Trophoblast cell (in vitro differentiated cells and primary cell): ENCODE measurements at places on chromosomes 7 and 10.

- H3K27ac ChIP-seq: no peak overlapping the region
- no peak for DNase-seq
These were observed 172.3 kb downstream of the ADAM12 start for GRCh38 chr10:126215746-126216631.

- H3K27ac ChIP-seq: no peak overlapping the region
- H3K4me1 ChIP-seq: no peaks in the 10 kb centered on the region
- no peak for DNase-seq
- no peak overlapping the region for H3K4me3 ChIP-seq
- no peaks in the 10 kb centered on the region for H3K27me3 ChIP-seq
These were observed 63.8 kb downstream of the ATAD1 start for GRCh38 chr10:87753995-87754866.

DNA sequence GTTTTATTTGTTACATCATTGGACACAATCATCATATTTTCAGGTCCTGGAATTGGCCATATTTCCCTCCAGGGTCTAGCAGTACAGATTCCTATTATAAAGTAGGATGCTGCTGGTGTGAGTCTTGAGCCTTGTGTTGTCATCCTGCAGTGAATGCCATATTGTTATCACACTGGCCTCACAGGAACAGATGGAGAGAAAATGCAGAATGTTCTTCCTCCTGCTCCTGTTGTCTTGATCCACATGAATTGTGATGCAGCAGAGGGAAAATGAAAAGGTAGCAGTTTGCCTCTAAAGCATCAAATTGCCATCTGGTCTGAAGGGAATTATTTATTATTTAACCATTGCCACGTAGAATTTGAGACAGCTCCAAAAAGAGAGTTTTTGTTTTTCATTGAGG lies 248.6 kb downstream of the GPAM start:
- H3K4me3 ChIP-seq: no peak overlapping the region
- H3K36me3 ChIP-seq: no peaks in the 10 kb centered on the region
- no peak for DNase-seq
- no peaks in the 10 kb centered on the region for H3K27me3 ChIP-seq
- no peaks in the 10 kb centered on the region for H3K4me1 ChIP-seq

- H3K36me3 ChIP-seq: no peaks in the 10 kb centered on the region
- no peak for DNase-seq
- no peak overlapping the region for H3K4me3 ChIP-seq
- H3K27ac ChIP-seq: no peak overlapping the region
- no peaks in the 10 kb centered on the region for H3K27me3 ChIP-seq
- peaks cover 2% of the 10 kb centered on the region for H3K4me1 ChIP-seq
These were observed 43.1 kb downstream of the KLF6 start for GRCh38 chr10:3741688-3742461.

GRCh38 chr10:117094856-117095255 lies 43.2 kb downstream of the VAX1 start:
- no peaks in the 10 kb centered on the region for H3K36me3 ChIP-seq
- H3K27ac ChIP-seq: no peak overlapping the region
- no peaks in the 10 kb centered on the region for H3K27me3 ChIP-seq
- H3K4me1 ChIP-seq: no peaks in the 10 kb centered on the region
- H3K4me3 ChIP-seq: no peak overlapping the region
- no peak for DNase-seq

GRCh38 chr10:74851831-74852230 lies 25.4 kb downstream of the KAT6B start:
- H3K4me1 ChIP-seq: no peaks in the 10 kb centered on the region
- no peak for DNase-seq
- no peak overlapping the region for H3K27ac ChIP-seq
- no peaks in the 10 kb centered on the region for H3K36me3 ChIP-seq
- H3K4me3 ChIP-seq: no peak overlapping the region

DNA sequence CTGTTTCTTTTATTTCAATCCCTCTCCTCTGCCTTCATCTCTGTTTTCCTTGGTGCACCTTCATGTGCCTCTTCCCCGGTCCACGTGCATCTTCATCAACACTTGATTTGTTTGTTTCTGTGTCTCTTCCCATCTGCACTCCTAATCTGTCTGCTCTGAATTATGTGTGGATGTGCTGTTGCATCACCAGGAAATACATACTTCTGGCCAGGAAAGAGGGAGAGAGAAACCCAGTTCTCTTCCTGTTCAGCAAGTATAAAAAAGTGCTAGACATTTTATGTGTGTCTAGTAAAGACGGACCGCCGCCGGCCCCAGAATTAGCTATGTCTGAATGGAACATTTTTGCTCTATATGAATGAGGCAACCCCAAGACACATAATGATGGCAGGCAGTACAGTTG lies 93.8 kb downstream of the CALD1 start:
- H3K27me3 ChIP-seq: no peaks in the 10 kb centered on the region
- H3K4me3 ChIP-seq: no peak overlapping the region
- H3K27ac ChIP-seq: no peak overlapping the region
- peaks cover 17% of the 10 kb centered on the region for H3K36me3 ChIP-seq

- H3K36me3 ChIP-seq: no peaks in the 10 kb centered on the region
- H3K4me1 ChIP-seq: no peaks in the 10 kb centered on the region
These were observed 354.4 kb downstream of the CRPPA start for GRCh38 chr7:16066805-16067459.

DNA sequence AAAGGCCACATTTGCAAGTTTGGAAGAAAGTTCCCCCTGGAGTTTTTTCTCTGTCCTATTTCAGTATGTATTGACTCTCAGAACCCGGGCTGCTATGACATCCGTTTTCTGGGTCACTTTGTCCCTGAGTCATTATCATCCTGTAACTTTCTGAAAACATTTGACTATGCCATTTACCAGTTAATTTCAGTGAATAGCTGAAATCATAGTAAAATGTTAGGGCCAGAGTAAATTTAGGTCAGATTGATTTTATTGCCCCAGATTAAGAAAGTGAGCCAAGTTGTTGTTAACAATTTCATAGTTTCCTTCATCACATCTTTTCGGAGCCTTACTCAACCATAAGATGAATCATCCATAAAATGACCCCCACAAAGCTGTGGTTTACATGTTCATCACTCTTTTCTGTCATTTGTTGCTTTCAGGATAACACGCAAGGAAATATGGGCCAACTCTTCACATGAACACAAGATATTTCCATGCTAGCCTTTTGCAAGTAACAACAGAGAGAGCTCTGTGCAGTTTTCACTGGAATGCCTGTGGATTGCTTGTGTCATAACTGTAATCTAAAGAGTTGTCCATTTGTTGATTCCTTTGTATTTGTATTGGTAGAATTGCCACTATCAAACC lies 3.9 kb upstream of the MACC1 start:
- H3K4me1 ChIP-seq: peaks cover 5% of the 10 kb centered on the region
- DNase-seq: no peak
- H3K27ac ChIP-seq: no peak overlapping the region
- no peaks in the 10 kb centered on the region for H3K27me3 ChIP-seq
- H3K36me3 ChIP-seq: no peaks in the 10 kb centered on the region
- no peak overlapping the region for H3K4me3 ChIP-seq

DNA sequence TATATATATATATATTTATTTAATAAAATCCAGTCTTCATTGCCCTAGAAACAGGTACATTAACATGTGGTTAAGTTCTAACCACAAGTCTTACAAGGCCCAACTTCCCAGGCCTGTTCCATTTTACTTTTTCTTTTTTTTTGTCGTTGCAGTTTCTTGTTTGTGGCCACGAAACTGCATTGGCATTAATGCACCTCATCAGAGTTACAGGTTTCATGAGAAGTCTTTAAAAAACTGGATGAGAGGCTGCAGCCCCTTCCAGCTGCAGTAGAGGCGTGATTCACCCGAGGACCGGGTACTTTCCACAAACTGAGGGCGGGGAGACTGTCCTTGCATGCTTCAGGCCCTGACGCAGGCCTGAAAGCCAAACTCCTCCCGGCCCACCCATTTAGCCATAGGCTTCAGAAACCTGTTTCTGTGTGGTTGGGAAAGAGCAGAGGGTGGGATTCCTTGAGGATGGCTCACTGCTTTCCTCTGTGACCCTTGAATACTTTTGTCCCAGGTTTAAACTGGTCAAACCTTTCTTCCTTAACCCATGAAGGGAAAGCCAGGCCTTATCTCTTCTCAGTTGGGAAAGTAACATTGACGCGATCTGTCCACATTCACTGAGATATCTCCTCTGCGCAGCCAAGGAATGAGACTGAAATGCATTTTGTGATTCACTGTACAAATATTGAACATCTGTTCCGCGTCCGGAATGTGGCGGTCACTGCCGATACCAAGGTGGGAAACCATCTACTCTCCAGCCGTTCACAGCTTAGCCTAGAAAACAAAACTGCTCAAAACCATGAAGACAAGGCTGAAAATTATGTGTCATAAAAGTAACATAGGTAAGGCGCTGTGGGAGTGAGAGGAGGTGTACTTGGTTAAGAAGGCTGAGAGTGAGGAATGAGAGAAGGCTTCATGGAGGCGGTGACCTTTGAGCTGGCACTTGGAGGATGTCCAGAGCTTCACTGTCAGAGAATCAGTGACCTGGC lies 311.7 kb downstream of the GATA3 start:
- peak overlapping the region; percentile 98 for H3K27ac ChIP-seq
- peak; percentile 99 for DNase-seq
- H3K27me3 ChIP-seq: no peaks in the 10 kb centered on the region
- no peak overlapping the region for H3K4me3 ChIP-seq

DNA sequence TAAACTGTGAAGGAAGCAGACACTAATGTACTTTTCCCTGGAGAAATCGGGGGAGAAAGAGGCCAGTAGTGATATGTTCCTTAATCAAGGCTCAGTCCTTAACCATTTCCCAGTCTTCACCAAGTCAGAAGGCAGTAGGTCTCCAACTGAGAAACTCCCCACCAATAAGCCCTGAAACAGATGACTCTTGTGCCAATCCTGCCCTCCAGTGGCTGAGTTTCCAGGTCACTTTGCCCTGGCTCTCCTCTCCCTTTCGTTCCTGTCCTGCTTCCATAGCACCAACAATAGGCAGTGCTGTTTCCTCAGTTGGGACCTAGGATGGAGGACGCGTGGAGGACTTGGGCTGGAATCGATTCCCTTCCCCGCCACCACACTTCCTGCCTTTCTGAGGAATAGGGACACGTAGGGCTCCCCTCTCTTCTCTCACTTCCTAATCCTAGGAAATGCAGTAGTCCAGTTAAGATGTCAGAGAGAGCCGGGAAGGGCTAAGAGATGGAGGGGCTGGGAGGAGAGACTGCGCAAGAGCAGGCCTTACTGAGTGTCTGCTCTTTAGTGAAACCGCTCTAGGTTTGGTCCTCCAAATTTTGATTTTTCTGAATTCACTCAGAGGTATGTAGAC lies 23.4 kb downstream of the ATOH7 start:
- no peaks in the 10 kb centered on the region for H3K27me3 ChIP-seq
- peak; percentile 44 for DNase-seq
- H3K4me1 ChIP-seq: no peaks in the 10 kb centered on the region
- H3K4me3 ChIP-seq: no peak overlapping the region
- H3K27ac ChIP-seq: no peak overlapping the region
- H3K36me3 ChIP-seq: no peaks in the 10 kb centered on the region

DNA sequence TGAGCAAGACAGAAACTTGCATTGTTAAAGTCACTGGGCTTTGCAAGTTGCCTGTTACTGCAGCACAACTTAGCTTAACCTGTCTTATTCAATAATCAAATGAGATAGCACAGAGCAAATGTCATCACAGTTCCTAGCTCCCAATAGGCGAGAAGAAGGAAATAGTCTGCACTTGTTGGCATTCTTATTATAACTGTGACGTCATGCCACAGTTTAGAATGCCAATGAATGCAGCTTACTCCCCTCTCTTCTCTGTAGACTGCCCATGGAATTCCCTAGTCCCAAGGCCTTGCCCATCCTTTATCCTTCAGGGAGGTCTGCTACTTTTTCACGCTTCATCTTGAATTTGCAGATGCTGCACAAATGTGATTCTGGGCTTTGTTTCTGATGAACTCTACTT lies 1094.9 kb upstream of the AUTS2 start:
- no peaks in the 10 kb centered on the region for H3K4me1 ChIP-seq
- H3K36me3 ChIP-seq: no peaks in the 10 kb centered on the region
- H3K4me3 ChIP-seq: no peak overlapping the region
- H3K27me3 ChIP-seq: no peaks in the 10 kb centered on the region
- no peak overlapping the region for H3K27ac ChIP-seq
- DNase-seq: no peak

DNA sequence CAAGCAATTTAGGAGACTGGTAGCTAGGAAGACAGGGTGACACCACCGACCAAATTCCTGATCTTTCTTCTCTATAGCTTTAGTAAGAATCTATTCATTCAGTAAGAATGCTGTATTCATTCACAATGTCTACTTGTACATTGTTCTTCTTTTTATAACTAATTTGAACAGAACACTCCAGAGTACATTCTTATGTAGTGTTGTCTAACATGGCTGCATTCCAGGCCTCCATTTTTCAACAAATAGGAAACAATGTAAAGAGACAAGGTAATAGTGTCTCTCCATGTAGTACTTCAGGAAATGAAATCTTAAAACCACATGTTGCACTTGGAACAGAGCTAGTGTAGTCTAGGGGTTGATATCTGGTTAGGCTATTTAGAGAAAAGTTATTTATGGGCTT lies 1.8 kb downstream of the VCL start:
- H3K36me3 ChIP-seq: no peaks in the 10 kb centered on the region
- H3K4me1 ChIP-seq: peaks cover 5% of the 10 kb centered on the region
- no peak overlapping the region for H3K4me3 ChIP-seq
- H3K27me3 ChIP-seq: no peaks in the 10 kb centered on the region
- DNase-seq: peak; percentile 51

DNA sequence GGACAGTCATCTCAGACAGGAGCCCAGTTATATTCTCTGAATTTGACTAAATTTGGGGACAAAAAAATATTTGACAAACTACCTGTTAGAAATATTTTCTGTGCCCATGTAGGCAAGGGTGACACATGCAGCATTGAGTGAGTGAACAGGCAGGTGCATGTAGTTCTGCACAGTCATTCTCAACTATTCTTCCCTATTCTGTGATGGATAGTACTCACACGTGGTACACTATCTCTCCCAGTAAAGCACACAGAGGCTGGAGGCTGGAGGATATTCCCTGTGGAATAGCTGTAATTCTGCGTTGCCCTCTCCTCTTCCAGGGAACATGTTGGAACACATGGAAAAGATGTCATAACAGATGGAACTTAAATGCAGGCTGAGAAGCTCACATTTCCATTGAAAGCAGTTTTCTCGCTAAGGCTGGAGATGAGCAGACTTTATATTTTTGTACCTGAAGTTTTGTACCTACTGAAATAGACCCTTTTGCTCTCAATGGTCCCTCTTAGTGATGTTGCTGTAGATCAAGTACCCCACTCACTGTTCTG lies 75.0 kb downstream of the GPR141 start:
- no peak overlapping the region for H3K27ac ChIP-seq
- H3K4me1 ChIP-seq: no peaks in the 10 kb centered on the region
- no peak overlapping the region for H3K4me3 ChIP-seq
- no peaks in the 10 kb centered on the region for H3K27me3 ChIP-seq

DNA sequence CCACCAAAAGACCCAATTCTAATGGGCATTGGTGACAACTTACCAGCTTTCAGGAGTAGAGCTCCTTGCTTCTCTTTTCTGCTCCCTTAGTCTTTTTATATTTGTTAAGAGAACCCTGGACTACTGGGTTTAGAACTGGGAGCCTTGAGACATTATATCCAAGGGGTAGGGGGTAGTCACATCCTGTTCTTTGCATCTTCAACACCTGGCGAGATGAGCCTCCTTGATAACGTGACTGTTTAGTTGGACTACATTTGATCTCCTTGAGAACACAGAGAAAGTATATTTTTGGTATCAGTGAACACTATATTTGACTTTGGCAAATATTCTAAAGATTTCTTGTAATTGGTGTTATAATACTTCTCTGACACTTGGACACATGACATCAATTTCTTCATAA lies 9.0 kb upstream of the SMNDC1 start:
- no peaks in the 10 kb centered on the region for H3K4me1 ChIP-seq
- H3K27me3 ChIP-seq: no peaks in the 10 kb centered on the region
- no peak overlapping the region for H3K27ac ChIP-seq
- H3K36me3 ChIP-seq: no peaks in the 10 kb centered on the region
- no peak overlapping the region for H3K4me3 ChIP-seq
- DNase-seq: no peak
